ENCODE measurements at places on chromosomes 2 and 18.

DNA sequence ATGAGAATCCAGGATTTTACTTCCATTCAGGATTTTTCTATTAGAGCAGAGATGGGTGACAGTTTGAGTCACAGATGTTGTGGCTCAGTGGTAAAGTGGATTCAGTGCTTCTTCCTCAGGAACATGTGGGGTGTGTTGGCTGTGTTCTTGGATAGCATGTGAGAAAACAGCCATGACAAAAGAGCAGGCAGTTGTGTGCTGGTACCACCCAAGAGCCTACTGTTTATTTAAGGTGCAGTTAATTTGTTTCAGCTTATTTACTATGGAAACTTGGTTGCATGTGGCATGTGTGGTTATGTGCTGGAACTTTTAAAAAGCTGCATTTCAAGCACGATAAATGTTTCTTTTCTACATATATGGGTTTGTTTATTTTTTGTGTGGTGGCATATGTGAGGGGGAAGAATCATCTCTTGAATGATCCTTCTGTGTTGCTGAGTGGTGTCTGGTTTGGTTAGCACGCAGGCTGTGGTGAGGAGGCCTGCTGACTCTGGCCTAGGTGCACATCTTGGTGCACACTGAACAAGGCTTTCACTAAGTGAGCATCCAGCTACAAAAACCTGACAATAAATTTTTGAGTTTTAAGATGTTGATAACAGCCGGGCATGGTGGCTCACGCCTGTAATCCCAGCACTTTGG, 67.3 kb downstream of the SPTBN1 start:
- DNase-seq = no peak

- DNase-seq = no peak
These were observed 90.5 kb upstream of the MGAT5 start for GRCh38 chr2:134163336-134163735.

DNA sequence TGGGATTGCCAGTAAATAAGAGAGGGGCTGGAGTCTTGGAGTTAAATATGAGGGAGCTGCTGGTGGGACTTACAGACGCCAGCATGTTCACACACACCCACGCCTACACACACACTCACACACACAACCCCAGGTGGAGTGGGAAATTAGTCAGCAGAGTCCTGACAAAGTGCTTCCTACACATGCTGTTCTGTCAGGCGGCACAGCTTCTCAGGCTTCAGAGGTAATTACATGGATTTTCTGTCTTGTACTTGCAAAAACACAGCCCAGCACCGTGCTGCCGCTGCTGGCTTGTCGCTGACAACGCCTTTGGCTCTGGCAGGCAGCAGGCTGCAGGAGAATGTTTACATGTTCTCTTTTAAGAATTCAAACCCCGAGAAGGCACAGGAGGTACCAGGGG, 1186.3 kb upstream of the CELF4 start:
- DNase-seq = no peak

GRCh38 chr18:47882641-47883040, 47.8 kb downstream of the SMAD2 start:
- no peak for DNase-seq

GRCh38 chr2:136207030-136207623, 89.2 kb upstream of the CXCR4 start:
- no peak for DNase-seq

DNA sequence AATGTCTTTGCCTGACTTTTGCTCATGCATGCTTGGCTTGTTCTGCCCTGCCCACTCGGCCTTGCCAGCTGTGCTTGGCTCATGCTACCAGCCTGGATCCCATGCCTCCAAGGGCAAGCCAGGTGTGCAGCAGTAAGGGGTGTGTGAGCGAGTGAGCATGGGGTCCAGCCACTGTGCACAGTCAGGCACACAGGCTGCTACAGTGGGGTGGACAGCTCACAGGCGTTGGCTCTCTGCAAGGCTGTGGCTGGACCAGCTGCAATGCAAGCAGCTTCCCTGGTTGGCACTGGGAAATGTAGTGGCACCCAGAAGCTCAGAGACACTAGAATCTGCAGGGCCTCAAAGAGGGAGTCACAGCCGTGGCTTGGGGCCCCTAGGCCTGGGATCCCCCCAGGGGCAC, 529.7 kb downstream of the DSC3 start:
- no peak for DNase-seq
